Transverse colon (tissue), 4 donors: ENCODE measurements at places on chromosomes 6 and 20. TPM values are rescaled to one million over a fixed set of nuclear protein-coding genes. Genes with fewer than 3 reads are reported as not detected.

DNA sequence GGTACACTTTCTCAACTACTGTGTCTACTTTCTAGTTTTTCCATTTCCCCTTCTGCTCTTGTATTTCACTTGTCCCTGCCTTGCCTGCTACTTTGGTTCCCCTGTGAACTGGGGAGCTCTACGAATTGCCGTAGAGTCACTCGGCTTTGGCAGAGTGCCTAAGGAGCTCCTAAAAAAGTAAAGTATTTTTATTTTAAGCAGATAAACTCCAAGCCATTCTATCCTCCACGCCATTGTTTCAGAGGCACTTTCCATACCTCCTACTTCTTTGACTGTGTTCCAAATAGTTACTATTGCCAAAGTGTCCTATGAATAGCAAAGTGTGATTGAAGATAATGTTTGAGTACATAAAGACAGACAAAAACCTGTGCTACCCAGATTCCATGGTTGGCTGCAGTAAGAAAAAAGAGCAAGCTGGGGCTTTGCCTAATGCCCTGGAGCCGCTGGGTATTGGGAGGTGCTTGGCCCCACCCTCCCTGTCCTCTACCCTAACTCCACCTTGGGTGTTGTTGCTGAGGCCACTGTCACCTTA, 5.1 kb upstream of the MBOAT1 start:
- peaks cover 12% of the 10 kb centered on the region for H3K4me1 ChIP-seq
- peak overlapping the region; percentile 27 for H3K27ac ChIP-seq
- no peak overlapping the region for H3K4me3 ChIP-seq
- DNase-seq: no peak
- H3K36me3 ChIP-seq: no peaks in the 10 kb centered on the region

GRCh38 chr6:14499841-14500240, 382.3 kb downstream of the CD83 start:
- H3K36me3 ChIP-seq: no peaks in the 10 kb centered on the region
- no peak overlapping the region for H3K4me3 ChIP-seq
- H3K27me3 ChIP-seq: no peaks in the 10 kb centered on the region
- H3K4me1 ChIP-seq: no peaks in the 10 kb centered on the region
- no peak for DNase-seq
- no peak overlapping the region for H3K27ac ChIP-seq

GRCh38 chr6:74557236-74557635, 648.6 kb downstream of the COL12A1 start:
- H3K36me3 ChIP-seq: no peaks in the 10 kb centered on the region
- H3K4me1 ChIP-seq: no peaks in the 10 kb centered on the region
- no peak overlapping the region for H3K27ac ChIP-seq
- H3K27me3 ChIP-seq: no peaks in the 10 kb centered on the region

PMEPA1 gene
- 10.5 TPM for total RNA-seq

- peaks cover 6% of the 10 kb centered on the region for H3K4me1 ChIP-seq
- no peaks in the 10 kb centered on the region for H3K36me3 ChIP-seq
- H3K27me3 ChIP-seq: peaks cover 79% of the 10 kb centered on the region
- H3K4me3 ChIP-seq: no peak overlapping the region
- no peak for DNase-seq
- no peak overlapping the region for H3K27ac ChIP-seq
Observed at GRCh38 chr6:10381133-10381829, 33.6 kb downstream of the TFAP2A start.

EPHA7 gene
- 31.0 TPM for total RNA-seq

DNA sequence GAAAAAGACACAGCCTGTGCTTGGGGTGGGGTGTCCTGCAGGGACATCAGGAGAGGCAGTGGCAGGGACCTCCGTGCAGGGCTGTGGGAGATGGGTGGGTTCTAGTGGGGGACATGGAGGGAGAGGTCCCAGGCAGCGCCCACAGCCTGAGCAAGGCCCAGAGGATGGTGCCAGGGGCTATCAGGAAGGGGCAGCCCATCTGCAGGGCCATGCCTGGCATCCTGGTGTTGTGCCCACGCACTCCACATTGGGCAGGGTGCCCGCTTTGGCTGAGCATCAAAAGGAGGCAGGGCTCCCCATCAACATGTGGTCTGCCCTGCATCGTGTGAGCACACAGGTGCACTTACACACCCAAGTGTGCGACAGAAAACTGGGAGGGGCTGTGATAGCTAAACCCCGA, 184.3 kb upstream of the SNX9 start:
- no peaks in the 10 kb centered on the region for H3K36me3 ChIP-seq
- no peak for DNase-seq
- no peak overlapping the region for H3K27ac ChIP-seq
- no peaks in the 10 kb centered on the region for H3K27me3 ChIP-seq

- DNase-seq: no peak
- no peak overlapping the region for H3K4me3 ChIP-seq
- H3K36me3 ChIP-seq: no peaks in the 10 kb centered on the region
- H3K27me3 ChIP-seq: no peaks in the 10 kb centered on the region
Observed at GRCh38 chr6:55601120-55601519, 22.1 kb upstream of the HMGCLL1 start.

DNA sequence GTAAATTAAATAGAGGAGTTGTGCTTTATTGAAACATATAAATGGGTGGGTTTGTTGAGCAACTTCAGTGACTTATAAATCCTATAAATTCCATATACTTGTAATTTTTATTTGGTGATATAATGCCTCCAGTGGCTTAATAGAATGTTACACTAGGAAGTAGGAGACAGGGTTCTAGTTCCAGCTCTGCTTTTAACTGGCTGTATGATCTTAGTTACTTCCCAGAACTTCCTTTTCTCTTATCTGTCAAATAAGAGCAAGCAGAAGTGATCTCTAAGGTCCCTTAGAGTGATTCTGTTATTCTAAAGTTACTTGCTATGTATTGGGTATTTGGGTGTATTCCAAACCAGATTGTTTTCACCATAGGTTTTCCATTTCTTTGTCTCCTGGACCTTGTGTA, 10.2 kb downstream of the ZSCAN23 start:
- no peak overlapping the region for H3K4me3 ChIP-seq
- H3K4me1 ChIP-seq: no peaks in the 10 kb centered on the region
- H3K27me3 ChIP-seq: no peaks in the 10 kb centered on the region
- H3K36me3 ChIP-seq: no peaks in the 10 kb centered on the region
- H3K27ac ChIP-seq: no peak overlapping the region

CDKN1A gene
- total RNA-seq: 240 TPM

DLK2 gene
- total RNA-seq: not detected

F13A1 gene
- total RNA-seq: 5.4 TPM

- no peak overlapping the region for H3K4me3 ChIP-seq
- no peaks in the 10 kb centered on the region for H3K4me1 ChIP-seq
- H3K36me3 ChIP-seq: no peaks in the 10 kb centered on the region
- DNase-seq: no peak
- H3K27me3 ChIP-seq: no peaks in the 10 kb centered on the region
Observed at GRCh38 chr6:19157486-19157885, 679.7 kb upstream of the ID4 start.

DNA sequence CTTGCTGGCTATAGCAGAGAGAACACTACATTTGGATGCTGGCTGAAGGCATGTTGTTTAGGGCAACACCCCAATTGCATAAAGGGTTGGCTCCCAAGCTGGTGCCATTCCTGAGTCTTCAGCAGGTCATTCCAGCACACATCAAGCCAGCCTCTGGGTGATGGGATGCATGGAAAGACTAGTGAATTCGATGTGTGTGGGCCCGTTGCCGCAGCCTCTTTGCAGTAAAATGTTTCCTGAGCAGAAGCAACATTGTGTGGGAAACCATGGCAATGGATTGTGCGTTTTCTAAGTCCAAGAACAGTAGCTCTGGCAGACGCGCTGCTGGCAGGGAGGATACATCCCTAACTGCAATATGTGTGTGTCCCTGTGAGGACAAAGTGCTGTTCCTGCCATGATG, 142.4 kb upstream of the SLC24A3 start:
- H3K4me1 ChIP-seq: no peaks in the 10 kb centered on the region
- no peaks in the 10 kb centered on the region for H3K36me3 ChIP-seq
- no peaks in the 10 kb centered on the region for H3K27me3 ChIP-seq
- DNase-seq: no peak

OR2H2 gene
- total RNA-seq: not detected

DNA sequence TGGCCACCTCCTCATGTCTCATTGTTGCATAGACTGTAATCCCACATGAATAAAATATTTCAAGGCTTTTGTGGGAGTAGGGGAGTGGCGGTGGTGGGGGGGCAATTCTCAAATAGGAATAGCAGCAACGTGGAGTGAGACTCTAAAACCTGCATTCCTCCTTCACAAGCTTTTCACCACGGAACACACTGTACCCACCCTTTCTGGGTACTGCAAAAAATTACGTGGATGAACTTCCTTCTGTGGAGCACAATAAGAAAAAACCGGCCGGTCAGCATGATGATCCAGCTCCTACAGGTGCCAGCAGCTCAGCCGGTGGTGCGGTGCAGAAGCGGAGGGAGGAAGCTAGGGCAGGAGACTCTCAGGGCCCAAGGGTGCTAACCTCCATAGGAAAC, 930 bp upstream of the RRAGD start:
- peak; percentile 24 for DNase-seq
- peak overlapping the region; percentile 80 for H3K4me3 ChIP-seq
- H3K27ac ChIP-seq: no peak overlapping the region
- peaks cover 25% of the 10 kb centered on the region for H3K4me1 ChIP-seq
- no peaks in the 10 kb centered on the region for H3K36me3 ChIP-seq
- peaks cover 52% of the 10 kb centered on the region for H3K27me3 ChIP-seq

DNA sequence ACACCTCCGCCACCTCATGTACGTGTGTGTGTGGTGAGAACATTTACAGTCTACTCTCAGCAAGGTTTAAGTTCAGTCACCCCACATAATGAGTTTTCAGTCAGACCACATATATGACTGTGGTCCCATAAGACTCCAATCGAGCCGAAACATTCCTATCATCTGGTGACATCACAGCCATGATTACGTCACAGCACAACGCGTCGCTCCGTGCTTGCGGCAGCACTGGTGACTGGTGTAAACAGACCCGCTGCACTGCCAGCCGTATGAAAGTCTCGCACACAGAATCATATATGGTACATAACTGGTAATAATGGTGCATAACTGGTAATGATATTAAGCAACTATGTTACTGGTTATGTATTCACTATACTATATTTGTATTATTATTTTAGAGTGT, 150.7 kb downstream of the DLL1 start:
- no peaks in the 10 kb centered on the region for H3K27me3 ChIP-seq
- no peaks in the 10 kb centered on the region for H3K36me3 ChIP-seq
- H3K4me3 ChIP-seq: no peak overlapping the region

DNA sequence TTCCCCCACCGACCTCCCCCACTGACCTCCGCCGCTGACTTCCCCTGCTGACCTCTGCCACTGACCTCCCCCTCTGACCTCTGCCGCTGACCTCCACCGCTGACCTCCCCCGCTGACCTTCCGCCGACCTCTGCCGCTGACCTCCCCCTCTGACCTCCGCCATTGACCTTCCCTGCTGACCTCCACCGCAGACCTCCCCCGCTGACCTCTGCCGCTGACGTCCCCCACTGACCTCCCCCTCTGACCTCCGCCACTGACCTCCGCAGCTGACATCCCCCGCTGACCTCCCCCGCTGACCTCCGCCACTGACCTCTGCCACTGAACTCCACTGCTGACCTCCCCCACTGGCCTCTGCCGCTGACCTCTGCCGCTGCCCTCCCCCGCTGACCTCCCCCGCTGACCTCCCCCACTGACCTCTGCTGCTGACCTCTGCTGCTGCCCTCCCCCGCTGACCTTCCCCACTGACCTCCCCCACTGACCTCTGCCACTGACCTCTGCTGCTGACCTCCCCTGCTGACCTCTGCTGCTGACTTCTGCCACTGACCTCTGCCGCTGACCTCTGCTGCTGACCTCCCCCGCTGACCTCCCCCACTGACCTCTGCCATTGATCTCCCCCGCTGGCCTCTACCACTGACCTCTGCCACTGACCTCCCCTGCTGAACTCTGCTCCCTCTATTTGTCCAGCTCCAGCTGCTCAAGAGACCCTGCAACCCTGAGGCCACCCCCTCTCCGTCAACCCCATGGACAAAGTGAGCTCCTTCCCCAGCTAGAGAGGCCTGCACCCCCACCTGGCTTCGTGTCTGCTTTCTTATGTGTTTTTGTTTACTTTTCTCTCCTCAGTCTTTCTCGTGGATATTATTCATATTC, 91.4 kb upstream of the AFDN start:
- H3K4me1 ChIP-seq: peaks cover 11% of the 10 kb centered on the region
- H3K4me3 ChIP-seq: no peak overlapping the region
- H3K27me3 ChIP-seq: no peaks in the 10 kb centered on the region
- no peak for DNase-seq
- H3K36me3 ChIP-seq: no peaks in the 10 kb centered on the region
